ENCODE measurements at places on chromosomes 2 and 18.
A peak's percentile ranks its signal among the peaks of the same experiment; 100 is the strongest.

GRCh38 chr2:167265004-167265403, 376.7 kb downstream of the XIRP2 start:
- DNase-seq, result no peak

GRCh38 chr2:11128243-11128951, 26.9 kb upstream of the SLC66A3 start:
- DNase-seq, result no peak

DNA sequence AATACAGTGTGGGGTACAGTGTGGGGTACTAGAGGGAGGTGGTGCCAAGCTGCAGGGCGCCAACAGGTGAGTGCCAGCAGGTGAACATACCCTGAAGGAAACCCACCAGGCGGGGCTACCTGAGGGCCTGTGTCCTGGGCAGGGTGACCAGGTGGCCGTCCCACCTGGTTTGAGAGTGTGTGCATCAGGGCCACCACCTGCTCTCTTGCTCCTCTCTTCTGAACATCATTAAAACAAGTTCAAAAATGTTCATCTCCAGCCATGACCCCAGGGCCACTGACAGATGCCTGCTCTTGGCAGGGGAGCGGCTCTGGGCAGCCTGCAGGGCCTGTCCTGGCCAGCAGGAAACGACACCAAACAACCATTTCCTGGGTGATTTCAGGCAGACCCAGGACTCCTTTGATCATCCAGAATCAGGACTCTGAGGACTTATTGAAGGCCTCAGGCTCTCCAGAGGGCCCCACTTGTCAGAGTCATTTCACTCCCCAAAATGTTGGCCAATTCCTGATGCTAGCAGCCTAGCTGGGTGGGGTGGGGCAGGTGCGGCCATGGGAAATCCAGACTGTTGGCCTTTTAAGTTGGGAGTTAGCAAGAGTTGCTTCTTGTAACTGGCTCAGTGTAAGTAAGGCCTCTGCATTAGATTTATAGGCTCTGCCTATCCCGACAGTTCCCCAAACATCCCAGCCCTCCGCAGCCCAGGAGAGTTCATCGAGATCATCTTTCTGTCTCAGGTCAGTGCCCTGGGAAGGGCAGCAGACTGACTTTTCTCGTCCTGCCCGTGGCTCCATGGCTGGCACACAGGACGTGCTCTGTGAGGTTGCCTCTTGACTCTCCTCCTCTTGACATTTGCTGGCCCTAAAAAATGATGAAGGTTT, 111.5 kb upstream of the ZNF236 start:
- no peak for DNase-seq

DNA sequence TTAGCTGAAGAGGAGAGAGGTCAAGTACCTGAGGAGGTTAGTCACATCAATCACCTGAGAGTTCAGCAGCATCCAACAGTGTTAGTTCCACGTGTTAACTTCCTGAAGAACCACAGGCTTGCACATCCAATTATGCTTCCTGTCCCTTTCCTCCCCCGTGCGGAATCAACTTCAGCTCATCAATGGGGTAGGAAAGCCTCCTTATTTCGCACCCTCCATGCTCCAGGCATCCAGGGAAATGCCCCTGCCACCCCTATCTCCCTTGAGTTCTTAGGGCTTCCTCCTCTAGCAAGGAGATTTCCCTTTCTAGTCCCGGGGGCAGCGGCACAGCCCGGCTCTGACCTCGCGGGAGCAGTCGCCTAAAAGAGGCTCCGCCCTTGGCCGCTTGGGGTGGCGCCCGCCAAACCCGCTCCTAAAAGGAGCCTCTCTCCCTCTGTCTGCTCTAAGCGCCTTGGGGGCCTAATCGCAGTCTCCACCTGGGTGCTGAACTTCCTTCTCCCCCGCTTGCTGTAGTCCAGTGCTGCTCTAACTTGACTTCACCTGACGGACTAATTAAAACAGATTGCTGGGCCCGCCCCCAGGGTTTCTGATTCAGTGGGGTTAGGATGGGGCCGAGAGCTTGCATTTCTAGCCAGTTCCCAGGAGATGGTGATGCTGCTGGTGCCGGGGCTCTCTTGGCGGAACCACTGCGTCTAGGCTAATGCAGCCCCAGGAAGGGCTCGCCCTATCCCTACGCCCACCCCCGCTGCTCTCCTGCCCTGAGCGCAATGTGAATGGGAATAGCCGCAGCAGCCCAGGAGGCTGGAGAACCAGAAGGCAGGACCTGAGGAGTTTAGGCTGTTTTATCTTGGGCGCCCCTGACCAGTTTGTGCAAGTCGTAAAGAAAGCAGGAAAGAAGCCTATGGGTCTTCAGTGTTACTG, 3.4 kb upstream of the TET3 start:
- peak; percentile 71 for DNase-seq

GRCh38 chr18:72541871-72542332, 2.2 kb downstream of the CBLN2 start:
- DNase-seq, result peak; percentile 14

- no peak for DNase-seq
Measured at GRCh38 chr2:164860694-164861042, 19.0 kb upstream of the COBLL1 start.

DNA sequence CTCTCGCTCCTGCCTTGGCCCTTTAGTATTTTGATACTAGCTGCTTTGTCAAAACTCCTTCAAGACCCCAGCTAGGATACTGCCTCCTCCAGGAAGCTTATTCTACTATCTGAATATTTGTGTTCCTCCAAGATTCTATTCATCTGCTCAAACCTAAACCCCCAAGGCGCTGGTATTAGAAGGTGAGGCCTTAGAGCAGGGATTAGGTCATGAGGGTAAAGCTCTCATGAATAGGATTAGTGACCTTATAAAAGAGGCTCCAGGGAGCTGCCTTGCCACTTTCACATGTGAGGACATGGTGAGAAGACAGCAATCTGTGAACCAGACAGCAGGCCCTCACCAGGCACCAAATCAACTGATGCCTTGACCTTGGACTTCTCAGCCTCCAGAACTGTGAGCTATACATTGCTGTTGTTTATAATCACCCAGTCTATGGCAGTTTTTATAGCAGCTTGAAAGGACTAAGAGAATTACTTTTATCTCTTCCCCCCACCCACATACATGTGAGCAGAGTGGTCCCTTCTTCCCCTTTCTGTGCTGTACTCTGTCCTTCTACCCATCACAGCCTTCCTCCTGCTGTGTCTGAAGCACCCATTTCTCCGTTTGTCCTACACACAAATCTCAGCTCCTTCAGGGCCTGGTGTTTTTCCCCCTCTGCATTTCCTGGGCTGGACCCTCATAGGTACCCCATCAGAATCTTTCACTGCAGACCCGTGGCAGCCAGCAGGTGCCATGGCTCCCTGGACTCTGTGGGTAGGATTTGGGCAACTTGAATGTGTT, 54.5 kb downstream of the HS1BP3 start:
- DNase-seq, result no peak

DNA sequence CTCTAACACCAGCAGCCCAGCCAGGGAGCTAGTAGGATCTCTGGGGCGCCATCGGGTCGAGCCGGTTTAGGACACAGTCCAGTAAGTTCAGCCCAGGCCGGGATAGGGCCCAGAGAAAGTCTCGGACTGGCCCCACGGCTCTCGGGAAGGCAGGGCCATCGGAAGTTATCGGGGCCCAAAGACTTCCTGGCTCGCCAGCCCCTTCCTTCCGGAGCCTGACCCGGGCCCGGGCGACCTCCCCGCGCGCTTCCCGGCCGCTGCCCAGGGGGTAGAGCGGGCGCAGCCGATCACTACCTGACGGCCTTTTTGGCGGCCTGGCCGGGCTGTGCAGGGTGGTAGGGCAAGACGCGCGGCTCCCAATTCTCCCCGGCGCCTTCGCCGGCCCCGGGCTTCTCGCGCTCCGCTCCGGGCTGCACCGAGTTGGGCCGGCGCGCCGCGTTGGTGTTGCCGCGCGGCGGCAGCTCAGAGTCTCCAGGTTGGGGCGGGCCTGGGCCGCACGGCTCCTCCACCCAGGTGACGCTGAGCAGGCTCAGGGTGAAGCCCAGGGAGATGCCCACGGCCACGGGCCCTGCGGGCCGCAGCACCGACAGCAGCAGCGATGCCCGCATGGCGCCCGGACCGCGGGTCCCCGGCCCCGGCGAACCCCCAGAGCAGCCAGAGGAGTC, 546 bp downstream of the CHPF start:
- no peak for DNase-seq

DNA sequence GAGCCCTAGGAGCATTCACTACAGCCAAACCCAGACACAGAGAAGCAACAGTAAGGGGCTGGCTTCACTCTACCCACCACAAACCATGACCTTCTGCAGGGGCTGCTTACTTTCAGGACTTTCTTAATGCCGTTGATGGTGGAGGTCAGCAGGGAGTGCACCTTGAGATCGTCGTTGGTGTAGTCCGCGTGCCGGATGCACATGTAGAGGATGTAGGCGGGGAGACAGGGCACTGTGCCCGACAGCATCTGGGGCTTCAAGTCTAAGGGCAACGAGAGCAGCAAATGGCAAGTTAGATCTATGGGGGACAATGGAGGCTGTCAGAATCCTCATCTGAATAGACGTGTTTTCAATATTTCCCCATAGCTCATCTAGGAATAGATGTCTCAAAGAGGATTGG, 29.8 kb upstream of the ACAA2 start:
- DNase-seq, result peak; percentile 4

DNA sequence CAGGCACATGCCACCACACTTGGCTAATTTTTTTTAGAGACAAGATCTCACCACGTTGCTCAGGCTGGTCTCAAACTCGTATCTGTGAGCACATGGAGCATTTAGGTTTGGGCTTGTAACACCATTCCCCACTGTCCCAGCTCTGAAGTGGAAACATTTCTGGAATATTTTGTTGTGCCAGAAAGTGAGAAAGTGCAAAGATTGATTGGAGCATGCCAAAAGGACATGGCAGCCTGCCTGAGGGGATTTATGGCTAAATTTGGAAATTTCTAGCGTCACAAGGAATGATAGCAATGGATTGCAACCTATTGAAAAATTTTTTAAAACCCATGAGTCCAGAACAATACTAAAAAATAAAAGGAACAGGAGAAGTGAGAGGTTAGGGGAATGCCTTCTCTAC, 136.8 kb downstream of the ESCO1 start:
- DNase-seq, result no peak

- DNase-seq, result no peak
Measured at GRCh38 chr2:115552726-115553125, 1110.3 kb downstream of the DPP10 start.

DNA sequence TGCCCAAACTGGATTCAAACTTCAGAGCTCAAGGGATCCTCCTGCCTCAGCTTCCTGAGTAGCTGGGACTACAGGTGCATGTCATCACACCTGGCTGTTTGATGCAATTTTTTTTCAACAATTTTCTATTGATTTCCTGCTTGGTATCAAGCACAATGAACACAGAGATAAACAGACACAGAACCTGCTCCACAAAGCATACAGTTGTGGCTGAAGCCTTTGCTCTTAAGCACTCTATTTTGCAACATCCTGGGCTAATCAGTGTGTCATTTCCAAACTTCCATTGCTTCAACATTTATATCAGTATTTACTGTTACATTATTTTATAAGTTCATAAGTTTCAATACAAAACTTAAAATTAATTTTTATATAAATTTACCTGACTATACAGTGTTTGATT, 79.4 kb downstream of the NEB start:
- DNase-seq, result no peak

GRCh38 chr2:231685349-231686191, 22.8 kb upstream of the PTMA start:
- DNase-seq, result no peak

- peak; percentile 30 for DNase-seq
Measured at GRCh38 chr2:241773511-241774418, 2.9 kb upstream of the GAL3ST2 start.

- DNase-seq, result no peak
Measured at GRCh38 chr18:49207361-49207760, 253.1 kb downstream of the DYM start.

GRCh38 chr2:170887496-170887895, 41.6 kb upstream of the GORASP2 start:
- DNase-seq, result no peak

- DNase-seq, result no peak
Measured at GRCh38 chr2:100786297-100786658, 33.7 kb upstream of the NPAS2 start.

- no peak for DNase-seq
Measured at GRCh38 chr2:238079874-238080327, 19.1 kb downstream of the SCLY start.

- no peak for DNase-seq
Measured at GRCh38 chr2:15905267-15905645, 35.1 kb upstream of the MYCN start.

DNA sequence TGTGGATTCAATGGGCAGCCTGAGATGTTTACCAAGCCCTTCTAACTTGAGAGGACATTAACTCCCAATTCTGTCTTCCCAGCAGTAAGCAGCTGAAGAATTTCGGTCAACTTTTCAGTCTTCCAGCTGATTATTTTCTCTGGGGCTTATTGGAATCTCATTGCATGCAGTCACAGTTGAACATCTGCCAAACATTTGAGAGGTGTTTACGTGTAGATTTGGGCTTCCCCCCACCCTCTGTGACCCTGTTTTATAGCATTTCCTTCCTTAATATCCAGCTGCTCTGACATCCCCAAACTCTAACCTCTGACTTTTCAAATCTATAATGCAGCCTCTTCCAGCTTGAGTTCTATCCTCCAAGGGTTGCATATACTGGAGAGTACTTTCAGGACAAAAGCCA, 16.5 kb upstream of the VIT start:
- DNase-seq, result no peak

DNA sequence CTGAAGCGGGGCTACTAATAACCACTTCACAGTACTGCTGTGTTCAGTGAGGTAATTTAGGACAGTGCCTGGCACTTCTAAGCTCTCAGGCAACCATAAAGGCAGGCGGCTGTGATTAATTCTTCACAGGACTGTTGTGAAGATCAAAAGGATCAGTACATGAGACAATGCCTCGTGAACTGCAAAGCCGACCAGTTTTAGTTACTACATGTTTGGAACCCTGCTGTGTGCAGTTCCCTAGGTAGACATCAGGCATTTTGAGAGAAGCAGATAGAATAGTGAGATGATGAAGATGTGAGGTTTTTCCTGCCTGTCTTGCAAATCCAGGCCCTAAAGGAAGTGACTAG, 19.1 kb downstream of the EFHD1 start:
- no peak for DNase-seq

DNA sequence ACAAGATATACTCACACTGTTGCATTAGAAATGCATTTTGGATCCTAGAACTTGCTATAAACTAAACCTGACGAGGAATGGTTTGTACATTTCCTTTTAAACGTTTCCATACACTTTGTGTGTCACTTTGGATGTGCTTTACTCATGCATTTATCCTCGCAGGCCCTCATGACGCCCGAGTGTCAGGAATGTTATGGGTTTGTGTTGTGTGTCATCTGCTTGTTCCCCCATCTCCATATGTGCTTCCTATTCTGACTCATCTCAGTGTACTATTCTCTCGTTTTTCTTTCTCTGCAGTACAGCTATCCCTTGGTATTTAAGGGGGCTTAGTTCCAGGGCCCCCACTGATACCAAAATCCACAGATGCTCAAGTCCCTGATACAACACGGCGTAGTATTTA, 121.5 kb upstream of the RASGRP3 start:
- no peak for DNase-seq
